ENCODE measurements at places on chromosomes 4 and X. TPM values are rescaled to one million over a fixed set of nuclear protein-coding genes. Genes with fewer than 3 reads are reported as not detected.

Gene MAGEE2
- 0.47 TPM for total RNA-seq

Gene NXF2
- not detected for total RNA-seq

Gene ACSL1
- total RNA-seq = 79.7 TPM

Gene SSX1
- total RNA-seq = not detected

Gene ZNF718
- total RNA-seq = 17.0 TPM

Gene CT83
- total RNA-seq = not detected

Gene SULT1E1
- 354 TPM for total RNA-seq

Gene TAF7L
- total RNA-seq = 0.18 TPM

Gene KLB
- total RNA-seq = 0.18 TPM

Gene TRPC5OS
- not detected for total RNA-seq

Gene REELD1
- 0.35 TPM for total RNA-seq

Gene SYTL5
- total RNA-seq = 1.6 TPM

Gene SEC31A
- total RNA-seq = 206 TPM

Gene HNRNPDL
- 209 TPM for total RNA-seq

Gene CT45A10
- not detected for total RNA-seq

Gene TRIM75
- not detected for total RNA-seq

Gene HTN1
- not detected for total RNA-seq

Gene SHROOM2
- 20.1 TPM for total RNA-seq
